ENCODE measurements at places on chromosomes 5 and 9.

GRCh38 chr9:94901019-94901363, 174.5 kb downstream of the AOPEP start:
- no peak for DNase-seq

DNA sequence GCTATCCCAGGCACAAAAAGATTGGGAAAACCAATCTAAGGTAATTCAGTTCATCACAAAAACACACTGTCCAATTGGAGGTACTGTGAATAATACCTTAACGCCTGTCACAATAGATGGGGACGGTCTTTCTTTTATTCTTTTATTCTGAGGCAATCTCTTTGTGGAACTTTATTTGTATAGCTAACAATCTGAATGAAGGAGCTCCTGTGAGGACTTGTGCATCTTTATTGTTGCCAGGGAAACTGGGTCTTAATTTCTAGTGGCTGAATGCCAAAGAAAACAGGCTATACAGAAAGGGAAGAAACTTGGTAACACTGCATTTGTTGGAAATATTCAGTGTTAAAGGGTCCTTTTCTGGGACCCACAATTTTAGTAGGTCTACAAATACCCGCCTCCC, 546.9 kb upstream of the C9orf72 start:
- DNase-seq, result no peak

GRCh38 chr5:172956936-172957335, 2.3 kb upstream of the RPL26L1 start:
- DNase-seq, result no peak

GRCh38 chr5:126948011-126948355, 82.4 kb downstream of the MARCHF3 start:
- DNase-seq, result no peak

- no peak for DNase-seq
These were observed 73.0 kb downstream of the KIF24 start for GRCh38 chr9:34256104-34256503.

DNA sequence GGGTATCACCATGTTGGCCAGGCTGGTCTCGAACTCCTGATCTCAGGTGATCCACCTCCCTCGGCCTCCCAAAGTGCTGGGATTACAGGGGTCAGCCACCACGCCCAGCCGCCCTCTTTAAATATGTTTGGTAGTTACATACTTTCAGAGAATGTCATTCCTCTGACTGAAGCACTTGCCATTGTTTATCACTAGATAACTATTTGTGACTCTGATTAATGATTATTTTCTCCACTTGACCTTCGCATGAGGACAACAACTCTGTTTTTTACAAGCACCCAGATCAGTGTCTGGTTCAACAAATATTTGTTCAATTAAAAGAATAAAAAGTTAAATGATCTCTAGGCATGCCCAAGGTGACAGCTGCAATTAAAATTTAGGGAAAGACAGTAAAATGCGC, 56.2 kb downstream of the CLINT1 start:
- DNase-seq, result no peak

DNA sequence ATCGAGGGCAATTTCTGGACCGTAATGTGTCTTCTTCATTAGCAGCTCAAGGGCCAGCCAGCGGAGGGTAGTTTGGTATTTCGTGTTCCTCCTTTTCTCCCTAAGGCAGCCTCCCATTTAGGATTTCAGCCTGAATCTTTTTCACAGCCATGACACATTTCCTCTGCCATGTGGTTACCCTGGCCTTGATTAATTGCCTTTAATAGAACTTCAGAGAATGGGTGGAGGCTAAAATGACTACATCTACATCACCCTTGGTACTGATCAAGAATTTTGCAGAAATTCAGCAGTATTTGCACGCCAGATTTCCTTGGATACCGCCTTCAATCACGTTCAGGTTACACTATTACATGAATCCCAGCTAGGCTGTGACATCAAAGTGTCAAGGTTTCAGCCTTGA, 58.0 kb downstream of the ADAMTS16 start:
- no peak for DNase-seq

- no peak for DNase-seq
These were observed 81.3 kb downstream of the ALDH7A1 start for GRCh38 chr5:126513703-126514102.

- no peak for DNase-seq
These were observed 20.5 kb upstream of the FGFR4 start for GRCh38 chr5:177066224-177066623.

DNA sequence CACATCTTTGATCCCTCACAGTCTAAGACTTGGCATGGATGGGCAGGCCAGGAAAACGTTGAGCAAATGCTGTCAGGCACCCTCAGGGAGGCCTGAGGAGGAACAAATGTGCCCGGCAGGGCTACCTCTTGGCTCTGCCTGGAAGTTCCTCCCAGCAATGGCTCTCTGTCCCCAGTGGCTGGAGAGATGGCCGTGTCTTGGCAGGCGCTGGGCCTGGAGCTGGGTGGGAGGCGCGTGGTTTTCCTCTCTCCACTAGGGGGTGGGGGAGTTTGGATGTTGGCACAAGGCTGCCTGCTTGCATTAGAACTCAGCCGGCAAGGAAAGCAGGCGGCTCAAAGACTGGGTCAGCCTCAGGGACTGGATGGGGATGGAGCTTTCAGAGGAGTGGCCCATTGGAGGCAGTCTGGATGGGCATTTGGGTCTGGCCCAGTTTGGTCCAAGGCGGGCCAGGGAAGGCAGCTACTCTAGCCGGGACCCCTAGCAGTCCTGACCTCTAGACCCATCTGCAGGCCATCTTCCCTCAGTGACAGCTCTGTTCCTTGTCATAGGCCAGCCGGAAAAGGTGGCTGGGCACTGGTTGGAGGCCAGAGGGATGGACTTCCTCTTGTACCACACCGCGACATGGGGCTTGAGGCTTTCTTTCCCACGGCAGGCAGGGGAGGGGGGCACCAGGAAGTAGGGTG, 68.2 kb upstream of the STC2 start:
- no peak for DNase-seq

GRCh38 chr9:84375954-84376353, 35.4 kb upstream of the SLC28A3 start:
- DNase-seq, result no peak

DNA sequence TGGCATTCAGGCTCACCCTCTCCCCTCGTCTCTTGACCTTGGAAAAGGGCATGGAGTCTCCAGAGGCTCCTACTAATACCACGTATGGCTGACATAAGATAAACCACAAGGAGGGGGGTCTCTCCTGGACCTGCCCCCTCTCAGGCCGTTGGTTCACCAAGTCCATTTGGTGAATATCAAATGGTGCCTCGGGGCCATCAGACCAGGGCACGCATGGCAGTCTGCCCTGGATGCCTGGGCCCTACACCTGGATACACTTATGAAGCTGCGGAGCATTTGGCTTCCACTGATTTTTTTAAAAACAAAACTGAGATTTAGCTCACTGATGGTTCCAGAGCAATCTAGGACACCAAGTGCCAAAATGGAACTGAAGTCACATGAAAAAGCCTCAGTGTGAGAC, 40.3 kb upstream of the ZNF622 start:
- no peak for DNase-seq

Measured in NCI-H2171 (cell line).